CD4-positive, alpha-beta T cell treated with Interleukin-21 for 1 hour (primary cell): ENCODE measurements at places on chromosomes 2 and 18.

DNA sequence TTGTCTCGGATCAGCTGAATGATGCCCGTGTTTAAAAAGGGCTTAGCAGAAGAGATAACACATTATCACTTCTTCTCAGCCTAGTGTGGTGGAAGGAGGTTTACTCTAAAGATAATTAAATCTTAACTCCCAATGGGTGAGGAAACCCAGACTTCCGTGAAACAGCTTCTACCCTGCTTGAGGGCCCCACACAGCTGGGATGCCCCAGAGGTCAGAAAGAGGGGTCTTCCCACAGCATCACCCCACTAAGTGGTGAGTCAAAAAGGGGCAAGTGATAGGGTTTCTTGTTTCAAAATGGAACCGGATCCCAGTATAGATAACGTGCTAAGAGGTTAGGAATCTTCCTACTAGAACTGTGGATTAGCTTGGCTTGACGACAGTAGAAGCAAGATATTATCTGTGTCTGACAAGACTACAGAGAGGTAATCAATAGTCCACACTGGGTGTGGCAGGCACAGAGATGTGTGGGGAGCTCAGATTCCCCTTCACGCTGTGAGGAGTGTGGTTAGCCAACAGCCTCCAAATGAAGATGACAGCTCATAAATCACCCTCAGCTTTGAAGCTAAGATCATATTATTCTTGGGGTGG lies 129.6 kb upstream of the COPS8 start:
- no peak for DNase-seq

GRCh38 chr2:62760026-62760425 lies 54.5 kb downstream of the EHBP1 start:
- DNase-seq = no peak

- no peak for DNase-seq
These were observed 19.6 kb upstream of the SERPINB11 start for GRCh38 chr18:63683152-63683551.

GRCh38 chr18:45954070-45954934 lies 12.8 kb downstream of the EPG5 start:
- no peak for DNase-seq

DNA sequence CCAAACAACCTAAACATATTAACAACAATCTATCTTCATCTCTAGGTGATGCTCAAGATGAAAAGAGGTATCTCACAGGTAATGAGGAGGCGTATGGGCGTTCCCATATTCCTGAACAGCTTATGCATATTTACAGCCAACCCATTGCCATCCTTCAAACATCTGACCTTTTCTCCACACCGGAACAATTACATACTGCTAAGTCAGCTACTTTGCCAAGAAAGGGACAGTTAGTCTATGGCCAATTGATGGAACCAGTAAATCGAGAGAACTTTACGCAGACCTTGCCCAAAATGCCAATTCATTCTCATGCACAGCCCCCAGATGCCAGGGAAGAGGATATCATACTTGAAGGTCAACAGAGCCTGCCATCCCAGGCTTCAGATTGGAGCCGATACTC lies 68.0 kb downstream of the FAM171B start:
- no peak for DNase-seq

DNA sequence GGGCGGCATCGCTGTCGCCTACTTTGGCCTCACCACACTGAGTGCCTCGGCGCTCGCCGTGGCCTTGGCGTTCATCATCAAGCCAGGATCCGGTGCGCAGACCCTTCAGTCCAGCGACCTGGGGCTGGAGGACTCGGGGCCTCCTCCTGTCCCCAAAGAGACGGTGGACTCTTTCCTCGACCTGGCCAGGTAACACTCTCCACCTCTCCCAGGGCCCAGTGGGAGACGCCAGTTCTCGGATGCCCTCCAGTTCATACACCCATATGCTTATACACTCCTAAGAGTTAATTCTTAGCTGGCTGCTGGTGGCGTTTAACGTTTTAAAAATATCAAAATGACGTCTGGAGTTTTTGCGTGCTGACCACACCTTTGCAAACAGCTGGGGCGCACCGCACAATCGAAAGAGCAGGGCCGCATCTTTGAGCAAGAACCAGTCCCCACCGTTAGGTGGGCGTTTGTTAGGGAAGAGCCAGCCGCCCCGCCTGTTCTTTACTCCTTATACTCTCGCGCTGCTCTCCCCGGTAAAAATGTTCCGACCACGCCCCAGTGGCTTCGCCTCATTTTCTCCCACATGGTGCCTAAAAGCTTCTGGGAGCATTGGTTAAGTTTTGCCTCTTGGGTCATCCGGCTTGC lies 899 bp downstream of the SLC1A4 start:
- no peak for DNase-seq

GRCh38 chr2:21165350-21165749 lies 41.6 kb downstream of the TDRD15 start:
- DNase-seq = no peak

DNA sequence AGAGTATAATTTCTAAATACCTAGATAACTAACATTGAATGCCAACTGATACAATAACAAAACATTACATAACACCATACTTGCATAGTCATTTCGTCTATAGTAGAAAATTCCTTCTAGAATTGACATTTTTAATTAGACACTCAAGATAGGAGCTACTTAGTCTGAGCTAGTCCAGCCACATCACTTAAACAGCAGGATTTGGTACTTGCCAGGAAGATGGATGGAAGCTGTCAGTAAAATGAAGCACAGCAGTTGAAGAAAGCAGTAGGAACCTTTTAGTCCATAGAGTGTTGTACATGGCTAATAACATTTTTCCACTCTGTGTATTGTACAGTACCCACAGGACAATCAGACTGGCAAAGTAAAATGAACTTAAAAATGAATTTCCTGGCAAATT lies 372.0 kb downstream of the GALNT13 start:
- no peak for DNase-seq

GRCh38 chr2:51218047-51218446 lies 186.1 kb upstream of the NRXN1 start:
- no peak for DNase-seq

- no peak for DNase-seq
These were observed 439.1 kb downstream of the TSN start for GRCh38 chr2:122194546-122194945.

- no peak for DNase-seq
These were observed 19.1 kb upstream of the SH3BP4 start for GRCh38 chr2:234932591-234933168.

DNA sequence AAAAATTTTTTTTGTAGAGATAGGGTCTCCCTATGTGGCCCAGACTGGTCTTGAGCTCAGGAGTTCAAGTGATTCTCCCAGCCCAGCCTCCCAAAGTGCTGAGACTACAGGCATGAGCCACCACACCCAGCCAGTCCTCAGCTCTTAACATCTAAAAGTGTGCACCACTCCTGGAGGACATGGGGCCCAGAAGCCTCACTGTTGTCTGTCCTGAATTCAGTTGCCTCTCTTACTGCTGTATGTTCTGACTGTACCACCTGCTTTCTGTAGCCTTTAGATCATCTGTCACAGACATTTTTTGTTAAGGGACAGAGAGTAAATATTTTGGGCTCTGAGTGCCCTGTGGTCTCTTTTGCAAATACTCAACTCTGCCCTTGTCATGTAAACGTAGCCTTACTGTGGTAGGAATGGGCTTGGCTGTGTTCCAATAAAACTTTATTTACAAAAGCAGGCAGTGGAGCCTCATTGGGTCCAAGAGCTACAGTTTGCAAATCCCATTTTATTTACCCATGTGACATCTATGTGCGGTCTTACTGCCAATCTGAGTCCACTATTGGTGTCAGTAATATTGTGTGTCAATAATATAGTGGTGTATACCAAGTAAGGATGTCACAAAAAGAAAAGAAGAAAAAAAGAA lies 38.1 kb downstream of the TMEM37 start:
- DNase-seq = no peak

DNA sequence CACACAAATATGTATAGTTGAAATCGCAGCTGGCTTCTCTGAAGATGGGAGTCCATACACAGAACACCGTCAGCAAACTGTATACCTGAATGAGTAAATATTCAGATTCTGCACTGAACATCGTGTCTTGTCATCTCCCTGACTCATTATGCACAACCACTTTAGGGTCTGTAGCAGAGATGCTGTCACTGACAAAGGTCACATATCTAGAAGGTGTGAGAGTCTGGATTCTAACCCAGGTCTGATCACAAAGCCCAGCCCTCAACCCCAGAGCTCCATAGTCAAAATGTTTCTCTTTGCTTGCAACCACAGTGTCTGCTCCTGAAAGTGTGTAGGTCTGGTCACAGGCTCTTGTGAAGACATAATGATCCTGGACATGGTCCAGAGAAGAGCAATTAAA lies 78.3 kb upstream of the PAX8 start:
- no peak for DNase-seq

DNA sequence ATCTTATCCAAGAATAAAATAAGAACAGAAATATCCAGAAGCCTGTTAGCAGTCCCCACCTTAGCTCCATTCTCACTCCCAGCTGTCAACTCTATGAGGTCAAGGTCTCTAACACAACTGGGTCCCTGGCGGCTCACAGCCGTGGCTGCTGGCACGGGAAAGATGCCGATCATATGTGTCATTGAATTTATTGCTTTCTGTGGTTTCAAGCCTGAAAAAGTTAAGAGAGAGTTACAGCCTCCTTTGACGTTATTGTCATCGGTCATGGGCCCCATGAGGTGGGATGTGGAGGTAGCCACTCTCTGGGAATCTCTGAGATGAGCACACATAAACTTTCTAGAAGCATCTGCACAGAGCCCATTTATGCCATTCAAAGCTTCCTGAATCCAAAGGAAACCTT lies 28.7 kb upstream of the CABLES1 start:
- DNase-seq = no peak

GRCh38 chr2:2623939-2624338 lies 292.9 kb upstream of the MYT1L start:
- no peak for DNase-seq

GRCh38 chr18:69580107-69580506 lies 179.4 kb downstream of the DOK6 start:
- DNase-seq = peak; percentile 10

DNA sequence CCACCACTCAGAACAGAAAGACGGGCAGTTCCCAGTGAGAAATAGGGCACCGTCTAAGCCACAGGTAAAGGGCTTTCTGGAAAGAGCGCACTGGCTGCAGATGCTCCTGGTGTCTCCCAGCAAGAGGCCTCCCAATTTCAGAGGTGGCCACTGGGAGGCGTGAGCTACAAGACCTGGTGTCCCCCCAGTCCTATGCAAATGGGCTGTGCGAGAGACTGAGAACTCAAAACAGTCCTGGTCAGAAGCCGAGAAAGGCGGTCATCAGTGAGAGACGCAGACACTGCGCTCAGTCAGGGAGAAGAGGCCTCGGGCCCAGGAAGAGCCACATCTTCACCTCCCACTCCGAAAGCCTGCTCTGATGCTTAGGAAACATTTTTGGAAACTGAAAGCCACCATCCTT lies 179.5 kb downstream of the EIPR1 start:
- DNase-seq = peak; percentile 8

GRCh38 chr2:54979321-54980044 lies 70.8 kb downstream of the RTN4 start:
- no peak for DNase-seq

- no peak for DNase-seq
These were observed 9.0 kb downstream of the TWSG1 start for GRCh38 chr18:9343577-9343976.

- no peak for DNase-seq
These were observed 124.1 kb upstream of the LGALSL start for GRCh38 chr2:64329848-64330247.

- DNase-seq = no peak
These were observed 513.6 kb upstream of the LRRTM4 start for GRCh38 chr2:78035804-78036203.

- no peak for DNase-seq
These were observed 22.5 kb upstream of the POLE4 start for GRCh38 chr2:74935975-74936391.

GRCh38 chr2:64944484-64944883 lies 44.7 kb upstream of the SLC1A4 start:
- DNase-seq = no peak

DNA sequence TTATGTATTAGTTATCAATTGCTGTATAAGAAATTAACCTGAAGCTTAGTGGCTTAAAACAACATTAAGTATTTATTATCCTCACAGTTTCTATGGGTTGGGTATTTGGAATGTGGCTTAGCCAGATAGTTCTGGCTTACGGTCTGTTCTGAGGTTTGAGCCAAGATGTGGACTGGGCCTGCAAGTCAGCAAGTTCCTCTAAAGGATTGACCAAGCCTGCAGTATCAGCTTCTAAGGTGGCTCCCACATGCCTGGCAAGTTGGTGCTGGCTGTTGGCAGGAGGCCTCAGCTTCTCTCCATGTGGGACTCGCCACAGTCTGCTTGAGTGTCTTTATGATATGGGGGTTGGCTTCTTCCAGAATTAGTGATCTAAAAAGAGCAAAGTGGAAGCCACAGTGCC lies 45.0 kb upstream of the TCF4 start:
- DNase-seq = no peak

- no peak for DNase-seq
These were observed 36.2 kb upstream of the RHOB start for GRCh38 chr2:20410556-20411277.

DNA sequence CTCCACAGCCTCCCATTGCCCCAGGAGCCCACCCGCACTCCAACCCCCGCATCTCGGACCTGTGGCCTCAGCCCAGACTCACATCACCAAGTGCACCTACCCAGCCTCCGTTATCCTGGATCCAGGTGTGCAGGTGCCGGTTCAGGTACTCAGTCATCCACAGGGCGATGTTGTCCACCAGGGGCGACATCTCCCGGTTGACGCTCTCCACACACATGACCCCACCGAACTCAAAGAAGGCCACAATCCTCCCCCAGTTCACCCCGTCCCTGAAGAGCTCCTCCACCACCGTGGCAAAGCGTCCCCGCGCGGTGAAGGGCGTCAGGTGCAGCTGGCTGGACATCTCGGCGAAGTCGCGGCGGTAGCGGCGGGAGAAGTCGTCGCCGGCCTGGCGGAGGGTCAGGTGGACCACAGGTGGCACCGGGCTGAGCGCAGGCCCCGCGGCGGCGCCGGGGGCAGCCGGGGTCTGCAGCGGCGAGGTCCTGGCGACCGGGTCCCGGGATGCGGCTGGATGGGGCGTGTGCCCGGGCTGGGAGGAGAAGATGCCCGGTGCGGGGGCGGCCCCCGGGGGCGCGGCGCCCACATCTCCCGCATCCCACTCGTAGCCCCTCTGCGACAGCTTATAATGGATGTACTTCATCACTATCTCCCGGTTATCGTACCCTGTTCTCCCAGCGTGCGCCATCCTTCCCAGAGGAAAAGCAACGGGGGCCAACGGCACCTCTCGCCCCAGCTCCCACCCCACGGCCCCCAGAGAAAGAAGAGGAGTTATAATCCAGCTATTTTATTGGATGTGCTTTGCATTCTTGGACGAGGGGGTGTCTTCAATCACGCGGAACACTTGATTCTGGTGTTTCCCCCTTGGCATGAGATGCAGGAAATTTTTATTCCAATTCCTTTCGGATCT lies 1.3 kb downstream of the BCL2 start:
- DNase-seq = peak; percentile 89

- DNase-seq = no peak
These were observed 44.4 kb upstream of the TMEM163 start for GRCh38 chr2:134763164-134763710.
